ENCODE measurements at places on chromosomes 7 and 10.

GRCh38 chr10:117047947-117048346, 43.0 kb upstream of the SHTN1 start:
- no peak for DNase-seq

- DNase-seq = peak; percentile 90
Measured at GRCh38 chr10:24920907-24921881, 31.2 kb downstream of the PRTFDC1 start.

DNA sequence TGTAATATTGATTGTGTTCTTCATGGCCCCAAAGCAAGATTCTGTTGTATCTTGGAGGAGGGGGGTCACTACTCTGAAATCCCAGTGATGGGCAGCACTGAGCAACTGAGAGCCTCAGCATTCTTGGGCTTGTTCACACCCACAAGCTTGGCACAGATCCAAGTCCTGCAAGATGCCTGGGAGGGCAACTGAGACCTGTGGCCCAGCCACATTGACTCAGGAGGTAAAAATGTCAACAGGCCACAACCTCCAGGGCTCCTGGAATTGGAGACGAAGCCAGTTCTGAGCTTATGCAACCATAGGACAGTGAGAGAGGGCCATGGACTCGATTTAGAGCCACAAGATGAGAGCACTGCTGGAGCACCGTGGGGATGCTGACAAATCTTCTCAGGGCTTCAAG, 3.1 kb upstream of the DOCK1 start:
- DNase-seq = peak; percentile 79

- DNase-seq = no peak
Measured at GRCh38 chr7:153835103-153835502, 217.1 kb upstream of the DPP6 start.

DNA sequence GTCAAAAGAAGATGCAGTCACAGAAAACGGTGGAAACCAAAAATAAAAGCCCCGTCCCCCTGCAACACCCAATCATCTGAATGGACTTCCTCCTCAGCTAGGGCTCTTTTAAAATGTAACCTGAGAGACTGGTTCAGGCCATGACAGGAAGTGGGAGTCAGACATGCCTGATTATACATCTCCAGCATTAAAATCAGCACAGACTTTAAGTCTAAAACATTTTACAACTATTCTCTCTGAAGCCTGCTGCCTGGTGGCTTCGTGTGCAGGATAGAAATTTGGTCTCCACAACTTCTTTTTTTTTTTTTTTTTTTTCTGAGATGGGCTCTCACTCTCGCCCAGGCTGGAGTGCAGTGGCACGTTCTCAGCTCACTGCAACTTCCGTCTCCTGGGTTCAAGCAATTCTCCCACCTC, 30.3 kb downstream of the HACD1 start:
- no peak for DNase-seq

DNA sequence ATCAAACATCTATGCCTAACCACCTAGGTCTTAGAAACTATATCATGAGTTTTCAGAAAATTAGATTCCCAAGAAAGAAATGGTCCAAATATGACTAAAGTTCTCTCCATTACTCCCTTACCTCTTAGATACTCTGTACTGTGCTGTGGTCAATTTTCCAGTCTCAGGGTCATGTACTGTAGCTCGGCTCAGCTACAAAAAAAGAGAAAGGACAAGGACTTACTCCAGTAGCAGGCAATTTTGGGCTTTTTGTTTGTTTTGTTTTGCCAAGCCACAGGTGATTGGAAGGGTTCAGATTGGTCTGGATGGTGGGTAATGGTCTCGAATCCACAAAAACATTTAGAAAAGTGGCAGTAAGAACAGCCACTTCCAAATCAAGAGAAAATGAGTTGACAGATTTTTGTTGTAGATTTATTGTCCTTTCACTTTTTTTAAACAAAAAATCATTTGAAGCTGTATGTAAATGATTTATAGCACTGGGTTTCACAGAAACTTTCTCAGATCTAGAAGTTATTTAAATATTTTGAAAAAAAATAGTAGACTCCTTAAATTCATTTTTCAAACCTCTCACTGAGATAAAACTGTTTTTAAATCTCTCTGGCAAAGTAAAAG, 52.8 kb downstream of the P4HA1 start:
- no peak for DNase-seq

- no peak for DNase-seq
Measured at GRCh38 chr7:18177815-18178660, 150.4 kb upstream of the PRPS1L1 start.

GRCh38 chr7:30249316-30249715, 35.1 kb upstream of the ZNRF2 start:
- no peak for DNase-seq

- no peak for DNase-seq
Measured at GRCh38 chr10:132407846-132408278, 10.9 kb downstream of the PWWP2B start.

Measured in GM04504 (cell line).